ENCODE measurements at places on chromosomes 2 and 18.

DNA sequence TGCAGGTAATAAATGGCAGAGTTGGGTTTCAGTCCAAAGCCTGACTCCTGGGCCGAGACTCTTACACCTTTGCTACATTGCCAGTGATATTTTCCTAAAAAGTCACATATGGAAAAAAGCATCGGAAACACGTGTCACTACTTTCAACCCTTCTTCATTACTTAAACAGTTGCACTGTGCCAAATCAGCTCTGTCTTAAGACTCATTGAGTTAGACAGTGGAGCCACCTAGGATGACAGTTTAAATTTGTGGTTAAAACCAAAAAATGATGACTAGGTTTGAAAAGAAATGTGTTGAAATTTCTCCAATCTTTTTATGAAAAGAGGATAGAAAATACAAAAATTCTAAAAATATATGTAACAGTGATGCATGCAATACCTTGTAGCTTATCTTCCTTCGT lies 97.5 kb downstream of the TMEM247 start:
- DNase-seq, result no peak

GRCh38 chr2:8546612-8547283 lies 135.1 kb upstream of the ID2 start:
- DNase-seq, result no peak

- peak; percentile 96 for DNase-seq
Observed at GRCh38 chr18:3579701-3580100, 129.7 kb downstream of the TGIF1 start.

DNA sequence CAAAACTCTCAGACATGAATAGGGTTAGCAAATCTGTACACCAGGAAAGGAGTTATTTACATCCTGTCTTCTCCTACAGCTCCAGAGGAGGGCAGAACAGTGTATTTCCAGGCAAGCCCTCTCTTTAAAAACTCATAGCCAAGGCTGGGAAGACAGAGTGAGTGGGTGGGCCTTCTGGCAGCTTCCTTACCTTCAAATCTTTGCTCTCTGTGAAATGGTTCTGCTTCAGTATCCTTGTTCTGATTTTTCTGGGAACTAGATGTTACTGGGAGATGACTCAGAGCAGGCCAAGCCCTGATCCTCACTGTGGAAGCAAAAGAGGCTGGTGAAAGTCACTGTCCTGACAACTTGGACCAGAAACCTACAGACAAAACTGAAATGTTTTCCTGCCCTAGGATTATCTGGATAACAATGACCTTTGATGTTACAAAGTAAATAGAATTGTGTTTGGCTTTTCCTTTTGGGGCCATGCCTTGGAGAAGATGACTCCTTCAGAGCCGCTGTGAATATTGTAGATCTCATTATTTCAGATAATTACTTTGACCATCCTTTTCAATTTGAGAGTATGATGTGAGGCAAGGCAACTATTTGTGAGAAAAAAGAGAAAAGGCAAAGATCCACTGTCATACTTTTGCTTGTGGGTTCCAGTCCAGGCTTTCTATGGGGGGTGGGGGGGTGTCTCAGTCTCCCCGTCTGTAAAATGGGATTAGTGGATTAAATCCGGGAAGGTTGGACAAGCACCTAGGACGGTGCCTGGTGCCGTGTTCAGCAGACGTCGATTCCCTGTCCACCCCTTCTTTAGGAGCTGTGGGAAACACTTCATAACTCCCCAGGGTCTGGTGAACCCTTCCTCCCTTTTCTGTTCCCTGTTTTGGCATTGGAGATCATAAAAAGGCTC lies 644 bp upstream of the QPCT start:
- peak; percentile 50 for DNase-seq

DNA sequence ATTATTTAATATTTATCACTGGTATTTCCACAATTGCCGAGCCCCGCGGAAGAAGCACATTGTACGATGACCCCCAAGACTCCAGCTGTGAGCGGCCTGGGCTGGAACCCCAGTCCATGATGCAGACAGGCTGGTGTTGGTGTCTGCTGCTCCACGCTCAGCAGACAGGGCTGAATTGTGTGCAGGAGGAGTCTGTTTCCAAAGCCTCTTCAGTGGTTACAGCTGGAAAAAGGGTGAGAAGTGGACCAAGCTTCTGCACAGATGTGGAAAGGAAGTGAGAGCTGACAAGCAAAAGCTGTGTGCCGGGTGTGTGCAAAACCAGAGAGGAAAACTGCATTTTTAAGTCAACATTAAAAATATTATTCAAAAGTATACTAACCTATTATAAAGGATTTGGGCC lies 500.4 kb downstream of the GALR1 start:
- no peak for DNase-seq

DNA sequence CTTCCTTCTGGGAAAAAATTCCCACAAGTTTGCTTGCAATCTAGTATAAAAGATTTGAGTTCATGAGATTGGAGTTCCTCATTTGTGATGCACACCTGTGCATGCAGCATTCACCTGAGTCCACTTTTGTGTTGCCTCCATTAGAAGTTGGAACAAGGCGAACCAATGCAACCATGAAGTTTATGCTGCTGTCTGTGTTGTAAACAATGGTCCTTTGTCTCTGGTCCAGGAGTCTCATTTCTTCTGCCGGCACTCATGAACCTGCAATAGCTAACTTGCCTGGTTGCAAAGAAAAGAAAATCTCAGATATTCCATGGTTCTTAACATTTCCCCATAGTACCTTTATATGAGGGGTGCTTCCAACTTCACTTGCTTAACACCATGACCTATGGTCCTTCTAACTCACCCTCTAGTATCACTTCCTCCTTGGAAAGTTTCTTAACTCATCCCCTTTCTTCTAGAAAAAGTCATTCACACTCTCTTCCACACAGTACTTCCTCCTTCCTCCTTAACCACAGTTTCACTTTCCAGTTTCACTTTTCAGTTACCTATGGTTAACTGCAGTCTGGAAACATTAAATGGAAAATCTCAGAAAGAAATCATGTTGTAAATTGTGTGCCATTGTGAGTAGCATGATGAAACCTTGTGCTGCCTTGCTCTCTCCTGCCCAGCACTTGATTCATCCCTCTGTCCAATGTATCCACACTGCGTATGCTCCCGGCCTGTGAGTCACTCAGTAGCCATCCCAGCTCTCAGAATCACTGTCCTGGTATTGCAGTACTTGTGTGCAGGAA lies 128.8 kb upstream of the TRIB2 start:
- peak; percentile 93 for DNase-seq

- no peak for DNase-seq
Observed at GRCh38 chr2:8153258-8153718, 528.6 kb upstream of the ID2 start.

DNA sequence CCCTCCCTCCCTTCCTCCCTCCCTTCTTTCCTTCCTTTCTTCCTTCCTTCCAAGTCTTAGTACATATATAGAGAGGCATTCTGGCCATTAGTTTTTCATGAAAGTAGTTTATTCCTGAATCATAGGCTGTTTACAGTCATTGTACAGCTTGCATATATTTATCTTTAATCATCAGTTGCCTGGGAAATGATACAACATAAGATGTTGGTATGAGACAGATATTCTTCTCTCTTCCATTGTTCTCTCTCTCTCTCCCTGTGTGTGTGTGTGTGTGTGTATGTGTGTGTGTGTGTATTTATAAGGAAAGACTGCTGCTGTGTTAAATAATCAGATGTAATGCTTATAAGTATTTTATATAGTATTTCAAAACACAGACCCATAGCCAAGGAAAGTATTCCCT lies 289.8 kb upstream of the UBE2E3 start:
- DNase-seq, result peak; percentile 29

DNA sequence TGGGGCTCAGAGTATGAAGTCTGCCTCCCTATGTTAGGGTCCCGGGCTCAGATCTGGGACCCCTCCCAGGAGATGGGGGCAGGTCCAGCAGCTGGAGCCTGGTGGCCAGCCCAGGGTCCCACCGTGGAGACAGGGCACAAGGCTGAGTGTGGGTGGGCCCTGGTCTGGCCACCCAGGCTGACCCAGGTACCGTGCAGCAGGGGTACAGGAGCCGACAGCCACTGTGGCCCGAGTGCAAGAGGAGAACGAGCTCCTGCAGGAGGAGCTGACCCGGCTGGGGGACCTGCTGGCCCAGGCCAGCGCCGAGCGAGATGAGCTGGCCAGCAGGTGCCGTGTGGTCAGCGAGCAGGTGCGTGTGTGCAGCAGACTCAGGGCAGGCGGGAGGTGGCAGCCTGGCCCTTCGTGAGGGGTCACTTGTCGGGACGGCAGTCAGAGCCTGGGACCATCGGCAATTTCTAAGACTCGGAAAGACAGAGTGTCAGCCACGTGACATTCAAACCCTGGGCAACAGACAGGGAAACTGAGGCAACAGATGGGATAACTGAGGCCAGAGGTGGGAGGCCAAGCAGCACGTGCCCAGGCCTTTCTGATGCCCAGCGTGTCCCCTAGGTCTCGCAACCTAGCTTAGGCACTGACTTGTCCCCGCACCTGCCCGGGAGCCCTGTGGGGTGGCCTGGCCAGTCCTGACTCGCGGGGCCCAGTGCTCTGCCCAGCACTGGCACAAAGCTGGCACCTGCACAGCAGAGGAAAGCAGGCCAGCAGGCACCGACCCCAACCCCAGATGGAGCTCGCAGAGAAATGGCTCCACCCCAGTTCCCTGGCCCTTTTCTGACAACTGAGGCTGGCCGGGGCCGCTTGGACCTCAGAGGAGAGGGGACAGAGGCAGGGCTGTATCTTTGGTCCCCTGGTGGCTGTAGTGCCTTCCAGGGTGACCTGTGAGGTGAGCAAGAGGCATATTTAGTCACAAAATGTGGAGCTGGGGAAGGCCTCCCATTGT lies 13.9 kb downstream of the CROCC2 start:
- DNase-seq, result no peak

DNA sequence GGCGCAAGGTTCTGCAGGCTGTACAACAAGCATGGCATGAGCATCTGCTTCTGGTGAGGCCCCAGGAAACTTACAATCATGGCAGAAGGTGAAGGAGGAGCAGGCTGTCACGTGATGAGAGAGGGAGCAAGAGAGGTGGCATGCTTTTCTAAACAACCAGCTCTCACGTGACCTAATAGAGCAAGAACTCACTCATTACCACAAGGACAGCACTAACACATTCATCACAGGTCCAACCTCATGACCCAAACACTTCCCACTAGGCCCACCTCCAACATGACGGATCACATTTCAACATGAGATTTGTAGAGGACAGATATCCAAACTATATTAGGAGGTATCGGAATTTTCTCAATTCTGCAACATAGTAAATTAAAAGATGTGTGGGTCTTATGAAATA lies 108.8 kb upstream of the DLX2 start:
- DNase-seq, result peak; percentile 64

GRCh38 chr2:210252699-210253606 lies 27.7 kb upstream of the ACADL start:
- no peak for DNase-seq

DNA sequence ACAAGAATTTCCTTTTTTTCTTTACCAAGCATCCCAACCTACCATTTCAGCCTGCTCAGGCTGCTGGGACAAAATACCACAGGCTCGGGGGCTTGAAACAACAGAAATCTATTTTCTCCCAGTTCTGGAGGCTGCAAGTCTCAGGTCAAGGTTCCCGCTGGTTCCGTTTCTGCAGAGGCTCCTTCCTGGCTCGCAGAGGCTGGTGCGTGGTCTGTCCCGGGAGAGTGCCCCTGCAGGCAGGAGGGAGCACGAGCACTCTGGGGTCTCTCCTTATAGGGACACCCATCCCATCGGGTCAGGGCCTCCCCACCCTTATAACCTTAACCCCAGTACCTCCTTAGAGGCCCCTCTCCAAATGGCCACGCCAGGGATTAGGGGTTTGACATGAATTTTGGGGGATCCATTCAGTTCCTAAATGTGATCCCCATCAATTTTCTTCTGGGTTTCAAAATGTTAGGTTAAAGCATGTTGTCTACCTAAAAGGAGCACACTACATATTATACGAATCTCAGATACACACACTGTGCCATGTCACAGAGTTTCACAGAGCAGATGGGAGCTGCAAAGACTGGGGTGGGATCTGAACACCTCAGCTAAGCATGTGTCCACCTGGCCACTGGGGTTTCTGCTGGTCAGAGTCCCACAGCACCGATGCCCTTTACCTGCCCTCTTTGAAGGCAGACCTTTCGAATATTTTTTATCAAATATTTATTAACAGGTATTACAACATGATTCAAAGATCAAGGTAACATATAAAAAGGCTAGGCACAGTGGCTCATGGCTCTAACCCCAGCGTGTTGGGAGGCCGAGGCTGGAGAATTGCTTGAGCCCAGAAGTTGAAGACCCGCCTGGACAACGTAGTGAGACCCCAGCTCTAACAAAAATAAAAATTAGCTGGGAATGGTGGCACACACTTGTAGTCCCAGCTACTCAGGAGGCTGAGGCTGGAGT lies 17.6 kb upstream of the ADI1 start:
- DNase-seq, result peak; percentile 68

- DNase-seq, result no peak
Observed at GRCh38 chr2:48016225-48017019, 110.1 kb upstream of the FBXO11 start.
